ENCODE measurements at places on chromosomes 5 and 9.

GRCh38 chr5:36209664-36210063 lies 32.1 kb downstream of the NADK2 start:
- DNase-seq = no peak

DNA sequence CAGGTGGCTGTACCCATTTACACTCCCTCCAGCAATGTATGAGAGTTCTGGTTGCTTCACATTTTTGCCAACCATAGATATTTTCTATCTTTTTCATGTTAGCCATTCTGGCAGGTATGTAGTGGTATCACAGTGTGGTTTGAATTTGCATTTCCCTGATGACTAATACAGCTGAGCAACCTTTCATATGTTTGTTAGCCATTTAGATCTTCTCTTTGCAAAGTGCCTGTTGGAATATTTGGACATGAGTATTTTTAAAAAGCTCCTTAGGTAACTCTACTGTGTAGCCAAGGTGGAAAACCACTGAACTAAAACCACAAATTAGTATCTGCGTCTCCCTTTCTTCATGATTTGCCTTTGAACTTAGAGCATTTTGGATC lies 31.9 kb downstream of the IRF1 start:
- DNase-seq = no peak

DNA sequence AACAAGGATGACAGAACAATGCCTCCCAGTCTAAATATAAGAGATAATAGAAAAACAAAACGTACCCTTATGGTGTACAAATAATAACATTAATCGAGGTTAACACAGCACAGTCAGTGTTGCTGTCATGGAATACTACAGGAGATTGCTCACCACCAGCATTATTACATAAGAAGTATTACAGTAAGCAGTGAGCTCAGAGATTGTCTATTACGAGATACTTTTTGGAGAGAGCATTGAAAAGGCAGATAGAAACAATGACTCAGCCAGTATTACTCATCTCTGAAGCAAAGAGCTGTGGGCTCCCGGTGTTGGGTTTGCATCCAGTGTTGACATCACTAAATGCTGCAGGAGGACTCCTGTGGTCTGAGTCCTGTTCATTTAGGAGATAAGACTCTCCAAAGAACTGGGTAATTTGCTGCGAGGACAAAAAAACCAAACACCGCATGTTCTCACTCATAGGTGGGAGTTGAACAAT lies 191.9 kb upstream of the SEMA6A start:
- DNase-seq = no peak

DNA sequence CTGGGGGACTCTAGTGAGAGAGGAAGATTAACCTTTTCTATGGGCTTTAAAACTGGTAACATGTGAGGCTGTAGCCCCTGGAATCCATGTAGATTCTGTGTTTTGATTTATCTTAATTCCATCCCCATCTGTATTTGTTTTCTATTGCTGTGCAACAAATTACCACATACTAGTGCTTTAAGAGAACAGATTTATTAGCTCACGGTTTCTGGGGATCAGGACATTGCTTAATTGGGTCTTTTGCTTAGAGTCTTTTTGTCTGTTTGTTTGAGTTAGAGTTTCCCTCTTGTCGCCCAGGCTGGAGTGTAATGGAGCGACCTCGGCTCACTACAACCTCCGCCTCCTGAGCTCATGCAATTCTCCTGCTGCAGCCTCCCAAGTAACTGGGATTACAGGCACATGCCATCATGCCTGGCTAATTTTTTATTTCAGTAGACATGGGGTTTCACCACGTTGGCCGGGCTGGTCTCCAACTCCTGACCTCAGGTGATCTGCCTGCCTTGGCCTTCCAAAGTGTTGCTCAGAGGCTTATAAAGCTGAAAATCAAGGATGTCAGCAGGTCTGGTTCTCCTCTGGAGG lies 29.9 kb upstream of the GNA14 start:
- DNase-seq = no peak

GRCh38 chr5:174706997-174707572 lies 17.3 kb upstream of the MSX2 start:
- DNase-seq = no peak

Data from transverse colon (tissue), 4 donors.